ENCODE measurements at places on chromosomes 2 and 18.

DNA sequence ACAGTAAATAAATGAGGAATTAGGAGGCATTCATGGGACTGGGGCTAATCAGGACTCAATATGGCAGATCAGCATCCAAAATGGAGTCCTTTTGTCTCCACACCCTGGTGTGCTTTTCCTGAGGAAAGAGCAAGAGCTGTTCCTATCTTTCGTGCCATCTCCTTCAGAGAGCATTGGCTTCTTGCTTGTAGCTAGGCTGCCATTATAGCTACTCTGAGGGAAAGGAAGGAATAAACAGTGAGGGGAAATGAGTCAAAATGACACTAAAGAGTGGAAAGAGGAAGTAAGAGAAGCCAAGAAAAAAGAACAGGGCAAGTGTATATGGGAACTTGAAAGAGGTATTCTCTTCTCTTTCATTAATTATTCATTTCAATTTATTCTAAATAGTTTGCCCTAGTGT lies 8.4 kb upstream of the NMI start:
- DNase-seq, result no peak

GRCh38 chr2:172859581-172860335 lies 124.1 kb downstream of the RAPGEF4 start:
- no peak for DNase-seq

- no peak for DNase-seq
Measured at GRCh38 chr18:24364177-24364576, 33.4 kb downstream of the OSBPL1A start.

DNA sequence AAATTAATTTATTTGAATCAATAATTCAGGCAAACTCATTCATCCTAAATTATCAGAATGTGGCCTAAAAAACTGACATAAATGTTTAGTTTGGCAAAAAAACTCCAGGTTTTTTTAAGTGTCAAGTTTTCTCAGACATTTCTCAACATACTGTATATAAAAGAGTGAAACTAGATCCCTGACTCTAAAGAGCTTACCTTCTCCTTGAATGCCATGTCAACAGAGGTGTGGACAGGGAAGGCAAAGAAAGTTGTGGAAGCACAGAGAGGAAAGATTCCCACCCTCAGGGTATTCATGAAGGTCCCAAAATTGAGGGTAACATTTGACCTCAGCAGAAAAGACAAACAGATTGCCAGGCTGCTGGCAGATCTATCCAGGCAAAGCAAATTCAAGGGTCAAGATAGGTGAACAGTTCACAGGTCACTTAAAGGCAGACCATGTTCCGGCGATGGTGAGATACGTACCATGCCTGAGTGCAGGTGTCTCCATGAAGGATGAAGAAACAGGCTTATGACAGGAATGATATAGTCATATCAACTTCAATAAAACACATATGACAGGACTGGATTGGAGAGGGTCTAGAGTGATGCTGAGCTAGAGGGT lies 1638.3 kb upstream of the ZEB2 start:
- DNase-seq, result no peak

- no peak for DNase-seq
Measured at GRCh38 chr2:218262237-218262600, 1.4 kb downstream of the GPBAR1 start.

DNA sequence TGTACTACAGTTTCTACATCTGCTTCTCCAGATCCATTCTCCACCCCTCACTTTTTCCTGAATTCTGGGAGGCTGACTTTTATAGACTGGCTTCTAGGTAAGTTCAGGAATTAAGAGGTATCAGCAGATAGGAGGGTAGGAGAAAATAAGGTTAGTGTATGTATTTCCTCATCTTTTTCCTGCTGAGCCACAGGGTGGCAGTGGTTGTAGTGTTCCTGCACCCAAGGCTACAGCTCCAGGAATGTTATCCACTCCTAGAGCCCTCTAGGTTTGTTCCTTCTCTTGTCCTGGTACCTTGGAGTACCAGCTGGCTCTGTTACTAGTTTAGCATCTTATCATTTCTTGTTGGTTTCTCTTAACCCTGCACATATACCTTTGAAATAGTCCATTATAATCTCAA lies 40.7 kb upstream of the C2orf66 start:
- peak; percentile 39 for DNase-seq

DNA sequence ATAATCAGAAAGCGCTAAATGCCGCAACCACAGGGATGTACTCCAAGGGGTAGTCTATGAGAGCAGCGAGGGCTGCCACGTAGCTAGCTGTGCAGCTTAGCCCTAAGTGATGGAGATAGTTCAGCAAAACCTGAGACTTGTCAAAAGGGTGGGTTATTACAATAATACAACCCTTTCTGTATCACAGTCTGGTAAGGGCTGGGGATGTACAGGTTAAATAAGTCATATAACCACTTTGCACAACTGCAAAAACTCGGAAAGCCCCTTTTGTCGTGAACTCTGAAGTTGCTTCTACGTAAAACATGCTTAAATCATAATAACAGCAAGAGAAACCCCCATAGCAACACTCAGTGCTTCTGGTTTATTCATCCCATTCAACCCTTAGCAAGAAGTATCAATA lies 598.8 kb downstream of the SUCLG1 start:
- DNase-seq, result no peak

DNA sequence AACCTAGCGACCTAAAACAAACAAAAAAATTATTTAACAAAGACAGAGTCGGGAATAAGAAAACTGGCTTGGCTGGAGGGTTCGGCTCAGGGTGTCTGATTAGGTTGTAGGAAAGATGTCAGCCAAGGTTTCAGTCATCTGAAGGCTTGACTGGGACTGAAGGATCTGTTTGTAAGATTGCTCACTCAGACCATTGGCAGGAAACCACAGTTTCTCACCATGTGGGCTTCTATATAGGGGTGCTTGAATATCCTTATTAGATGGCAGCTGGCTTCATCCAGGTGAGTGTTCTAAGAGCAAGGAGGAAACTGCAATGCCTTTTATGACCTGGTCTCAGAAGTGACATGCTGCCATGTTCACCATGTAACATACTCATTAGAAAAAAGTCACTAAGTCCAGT lies 999 bp upstream of the IL36B start:
- DNase-seq, result no peak

- DNase-seq, result no peak
Measured at GRCh38 chr2:195471163-195471562, 185.9 kb upstream of the SLC39A10 start.

DNA sequence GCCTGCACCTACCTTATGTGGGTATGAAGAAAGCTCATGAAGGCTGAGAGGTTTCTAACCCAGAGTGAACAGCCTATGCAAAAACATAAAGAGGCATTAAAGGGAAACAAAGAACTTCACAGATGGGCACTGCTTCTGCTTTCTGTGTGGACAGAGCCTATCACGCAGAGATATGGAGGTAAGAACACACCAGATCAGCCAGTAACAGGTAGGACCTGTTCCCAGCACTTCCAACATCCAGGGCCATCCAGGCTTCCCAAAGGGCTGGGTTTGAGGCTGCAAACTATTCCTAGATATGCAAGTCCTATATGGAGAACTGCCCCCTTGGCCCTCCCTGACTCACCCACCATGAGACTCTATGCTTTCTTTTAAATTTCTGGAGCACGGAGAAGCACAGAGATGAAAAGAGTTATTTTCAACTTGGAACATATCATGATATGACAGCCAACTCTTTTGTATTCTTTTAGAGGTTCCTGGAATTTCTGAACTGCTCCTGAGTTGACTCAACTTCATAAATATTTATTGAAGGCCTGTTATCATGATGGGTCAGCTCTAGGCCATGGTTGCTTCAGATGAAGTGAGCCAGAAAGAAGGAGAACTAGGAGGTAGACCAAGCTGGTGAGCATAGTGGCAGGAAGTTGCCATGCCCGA lies 77.4 kb upstream of the PPP1CB start:
- DNase-seq, result no peak

- DNase-seq, result no peak
Measured at GRCh38 chr18:33159151-33159550, 281.4 kb downstream of the CCDC178 start.

- no peak for DNase-seq
Measured at GRCh38 chr2:42925742-42926433, 133.5 kb upstream of the HAAO start.

DNA sequence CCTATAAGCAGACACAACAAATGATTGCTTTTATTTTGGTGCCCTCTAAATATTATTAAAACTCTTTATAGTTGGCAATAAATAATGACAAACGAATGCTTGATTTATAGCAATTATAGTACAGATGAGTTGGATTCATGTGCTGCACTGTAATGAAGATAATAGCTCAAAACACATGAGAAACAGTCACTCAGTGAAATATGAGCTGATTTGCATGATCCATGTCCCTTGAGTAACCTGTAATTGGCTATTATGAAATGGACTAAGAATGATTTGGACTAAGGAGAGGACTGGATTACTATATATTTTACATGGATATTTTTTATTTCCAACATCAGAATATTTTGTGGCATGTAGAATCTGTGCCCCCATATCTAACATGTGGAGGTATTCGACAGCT lies 365.6 kb upstream of the UBE2E3 start:
- DNase-seq, result no peak

GRCh38 chr2:64985447-64985846 lies 3.8 kb upstream of the SLC1A4 start:
- no peak for DNase-seq

DNA sequence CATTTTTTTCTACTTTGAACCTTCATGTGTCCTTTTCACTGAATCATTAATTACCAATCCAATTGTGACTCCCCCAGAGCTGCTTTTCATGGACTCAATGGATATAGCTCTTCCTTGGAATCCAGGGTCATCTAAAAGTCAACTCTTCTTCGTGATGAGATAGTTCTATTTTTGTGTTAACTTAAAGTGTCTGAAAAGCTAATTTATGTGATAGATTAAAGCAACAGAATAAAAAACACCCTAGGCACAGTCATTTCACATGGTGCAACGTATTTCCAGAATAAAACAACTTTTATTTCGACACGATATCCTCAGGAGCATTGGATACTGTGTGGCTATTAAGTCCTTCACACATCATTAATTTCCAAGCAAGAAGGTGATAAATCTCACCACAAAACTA lies 250.6 kb upstream of the SPHKAP start:
- no peak for DNase-seq

GRCh38 chr2:106336737-106337136 lies 131.5 kb downstream of the RGPD3 start:
- DNase-seq, result no peak

GRCh38 chr2:56505885-56506284 lies 322.1 kb downstream of the CCDC85A start:
- no peak for DNase-seq

DNA sequence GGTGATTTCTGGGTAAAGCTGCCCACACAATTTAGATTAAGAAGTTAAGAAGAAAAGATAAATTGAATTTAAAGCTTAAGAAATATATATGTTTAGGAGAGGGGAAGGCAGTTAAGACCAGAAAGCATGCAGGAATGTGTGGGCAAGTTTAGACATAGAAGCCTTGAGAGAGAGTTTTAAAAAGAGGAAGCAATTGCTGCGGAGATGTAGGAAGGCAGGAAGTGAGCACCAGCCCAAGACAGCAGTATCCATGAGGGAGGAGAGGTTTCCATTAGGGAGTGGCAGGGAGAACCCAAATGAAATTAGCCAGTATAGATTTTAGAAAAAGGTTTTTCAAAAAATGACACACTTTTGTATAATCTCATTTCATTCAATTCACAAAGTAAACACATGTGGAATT lies 24.3 kb downstream of the DSC2 start:
- no peak for DNase-seq

DNA sequence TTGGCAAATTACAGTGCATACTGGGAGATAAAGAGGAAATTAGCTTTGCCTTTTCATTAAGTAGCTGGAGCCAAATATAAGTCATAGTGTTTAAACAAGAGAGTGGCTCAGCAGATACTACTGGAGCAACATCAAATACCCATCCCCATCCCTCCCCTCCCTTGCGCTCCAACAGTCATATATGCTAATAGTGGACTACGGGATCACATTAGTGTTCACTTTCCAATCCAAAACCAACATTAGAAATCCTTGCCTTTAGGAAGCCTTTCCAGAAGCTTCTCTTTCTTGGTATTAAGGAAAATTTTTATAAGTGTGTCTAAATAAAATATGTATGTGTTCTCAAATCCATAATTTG lies 1669.3 kb downstream of the SUCLG1 start:
- no peak for DNase-seq

DNA sequence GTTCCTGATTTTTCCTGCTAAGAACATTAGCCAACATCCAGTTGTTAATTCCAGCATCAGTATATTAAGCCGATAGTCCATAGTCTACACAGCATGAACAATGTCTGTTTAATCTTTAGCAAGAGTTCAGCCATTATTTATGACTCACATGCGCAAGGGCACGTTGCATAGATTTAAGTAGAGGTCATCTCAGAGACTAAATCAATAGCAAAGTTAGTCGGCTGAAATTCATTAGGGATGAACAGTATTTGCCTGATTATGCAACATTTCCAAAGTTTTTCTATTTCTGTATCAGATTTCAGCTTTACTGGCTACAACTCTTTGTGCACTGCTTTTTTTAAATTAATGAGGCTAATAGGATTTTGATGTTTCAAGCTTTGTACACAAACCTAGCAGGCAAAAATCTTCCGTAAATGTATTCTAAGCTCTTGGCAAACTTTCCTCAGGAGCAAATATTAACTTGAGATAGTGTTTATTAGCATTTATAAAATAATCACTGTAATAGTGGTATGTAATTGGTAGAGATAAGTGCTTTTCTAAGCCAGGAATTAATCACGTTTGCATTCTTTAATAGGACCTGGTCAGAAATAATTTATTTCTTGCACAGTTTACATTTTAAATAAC lies 578.7 kb upstream of the ID2 start:
- no peak for DNase-seq

Data from HEK293T (cell line).